ENCODE measurements at places on chromosomes 4 and X. TPM values are rescaled to one million over a fixed set of nuclear protein-coding genes. Genes with fewer than 3 reads are reported as not detected.
A peak's percentile ranks its signal among the peaks of the same experiment; 100 is the strongest.

DNA sequence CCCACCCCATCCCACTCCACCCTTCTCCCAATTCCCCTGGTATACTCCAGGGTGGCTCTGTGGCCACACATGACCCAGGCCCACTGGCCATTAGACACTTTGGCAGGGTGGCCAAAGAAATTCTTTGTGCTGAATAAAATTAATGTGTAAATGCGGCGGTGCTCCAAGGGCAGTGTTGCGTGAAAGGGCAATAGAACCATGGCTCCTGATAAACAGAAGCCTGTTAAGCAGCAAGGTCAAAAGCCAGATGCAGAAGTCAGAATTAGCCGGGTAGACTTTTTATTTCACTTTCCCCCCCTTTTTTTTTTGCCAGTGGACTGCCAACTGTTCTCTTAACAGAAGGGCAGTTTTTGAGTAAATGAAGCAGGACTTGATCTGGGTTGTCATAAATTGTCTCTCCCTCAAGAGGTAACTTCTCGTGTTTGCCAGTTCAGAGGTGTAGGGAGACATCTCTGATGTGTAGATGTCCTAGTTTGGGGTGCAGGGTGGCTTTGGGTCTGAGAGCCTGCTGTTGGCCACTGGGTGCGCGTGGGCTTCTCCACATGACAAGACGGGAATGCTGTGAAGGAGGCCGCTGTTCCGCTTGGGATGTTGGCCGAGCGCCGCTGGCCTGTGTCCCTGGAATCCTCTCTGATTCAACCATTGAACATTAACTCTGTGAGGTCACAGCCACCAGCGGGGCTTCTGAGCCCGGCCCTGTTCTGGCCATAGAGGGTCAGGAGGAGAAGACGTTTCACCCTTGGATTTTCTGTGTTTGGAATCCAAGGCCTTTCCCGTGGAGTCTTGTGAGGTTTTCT, 139.5 kb downstream of the TBL1X start:
- DNase-seq = peak; percentile 75

Gene ETDB
- not detected for total RNA-seq

- peak; percentile 32 for DNase-seq
Observed at GRCh38 chr4:83890231-83890630, 354.3 kb downstream of the GPAT3 start.

DNA sequence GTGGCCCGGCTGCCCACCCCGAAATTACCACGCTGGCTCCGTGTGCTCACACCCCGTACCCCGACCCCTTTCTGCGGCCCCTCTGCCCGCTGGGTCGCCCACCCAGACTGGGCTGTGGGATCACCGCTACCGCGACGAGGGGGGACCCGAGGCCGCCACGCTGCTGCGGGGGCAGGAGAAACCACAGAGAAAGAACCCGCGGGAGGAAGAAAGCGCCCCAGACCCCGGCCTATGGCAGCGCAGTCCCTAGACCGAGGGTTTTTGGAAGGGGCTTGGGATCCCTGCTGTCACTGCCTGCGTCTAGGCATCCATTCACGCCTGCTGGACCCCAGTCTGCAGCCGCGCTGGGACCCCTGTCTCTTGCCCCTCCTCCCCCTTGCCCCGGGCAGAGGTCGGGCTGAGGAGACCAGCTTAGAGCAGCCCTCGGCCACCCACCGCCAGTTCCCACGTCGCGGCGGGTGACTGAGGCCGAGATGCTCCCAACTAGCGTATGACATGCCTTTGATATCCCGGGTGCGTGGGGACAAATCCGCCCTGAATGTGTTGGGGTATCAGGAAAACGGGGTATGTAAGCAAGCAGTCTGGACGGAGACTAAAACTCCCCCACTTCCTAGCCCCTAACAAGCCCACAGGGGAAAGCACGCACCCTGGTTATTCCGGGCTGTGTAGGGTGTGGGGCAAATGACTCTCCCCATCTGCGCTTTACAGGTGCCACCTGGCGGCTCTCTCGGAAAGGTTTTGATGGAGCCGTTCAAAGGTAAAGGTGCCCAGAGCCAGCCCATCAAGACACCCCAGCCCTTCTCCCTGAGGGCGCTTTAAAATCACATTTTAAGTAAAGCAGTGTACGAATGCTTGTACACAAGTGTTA, 862 bp upstream of the INPP4B start:
- DNase-seq = no peak

GRCh38 chr4:185735866-185736400, 76.1 kb downstream of the SORBS2 start:
- no peak for DNase-seq

Data from epithelial cell of proximal tubule (primary cell).